ENCODE measurements at places on chromosomes 16 and 17.

DNA sequence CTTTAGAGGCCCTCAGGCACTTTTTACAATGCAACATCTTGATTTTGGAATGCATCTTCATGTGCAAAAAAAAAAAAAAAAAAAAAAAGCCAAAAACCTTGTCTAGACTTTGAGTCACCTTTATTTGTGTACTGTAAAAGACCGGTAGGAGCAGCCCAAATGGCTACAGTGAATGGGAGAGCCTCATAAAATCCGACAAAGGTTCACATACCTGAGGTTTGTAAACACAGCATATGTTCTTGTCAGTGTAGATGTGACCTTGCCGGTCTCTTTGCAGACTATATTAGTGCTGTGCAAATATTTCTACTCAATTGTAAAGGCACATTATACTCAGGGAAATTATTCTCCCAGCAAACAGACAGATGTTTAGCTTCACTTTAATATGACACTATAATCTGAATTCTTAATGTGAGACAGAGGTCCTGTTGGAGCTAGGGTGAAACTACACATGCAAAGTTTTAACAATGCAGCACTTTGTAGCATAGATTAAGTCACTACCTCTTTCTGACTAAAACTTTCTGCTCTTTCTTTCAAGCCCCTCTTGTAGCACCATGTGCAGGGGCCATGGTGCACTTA, 211.3 kb downstream of the CA10 start:
- no peak for DNase-seq

- DNase-seq = no peak
Measured at GRCh38 chr16:67071476-67072048, 38.2 kb upstream of the PHAF1 start.

GRCh38 chr16:2881783-2882649, 999 bp upstream of the FLYWCH2 start:
- DNase-seq = no peak

DNA sequence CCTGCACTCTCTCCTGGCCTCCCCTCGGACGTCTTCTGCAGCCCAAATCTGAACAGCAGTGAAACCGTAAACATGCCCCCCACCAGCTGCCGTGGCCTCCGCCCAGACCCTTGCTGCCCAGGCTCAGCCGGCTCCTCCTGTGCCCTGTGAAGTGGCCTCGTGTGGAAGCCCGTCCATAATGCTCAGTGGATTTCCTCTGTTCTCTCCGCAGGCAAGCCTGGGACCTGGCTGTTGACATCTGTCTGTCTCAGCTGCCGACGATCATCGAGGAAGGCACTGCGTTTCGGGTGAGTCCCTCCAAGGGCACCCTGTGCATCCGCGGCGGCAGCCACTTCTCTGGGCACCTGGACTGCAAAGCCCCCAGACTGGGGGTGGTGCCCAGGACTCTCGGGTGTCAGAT, 153.9 kb upstream of the CHMP6 start:
- no peak for DNase-seq

- no peak for DNase-seq
Measured at GRCh38 chr17:30232015-30232823, 3.3 kb downstream of the SLC6A4 start.

DNA sequence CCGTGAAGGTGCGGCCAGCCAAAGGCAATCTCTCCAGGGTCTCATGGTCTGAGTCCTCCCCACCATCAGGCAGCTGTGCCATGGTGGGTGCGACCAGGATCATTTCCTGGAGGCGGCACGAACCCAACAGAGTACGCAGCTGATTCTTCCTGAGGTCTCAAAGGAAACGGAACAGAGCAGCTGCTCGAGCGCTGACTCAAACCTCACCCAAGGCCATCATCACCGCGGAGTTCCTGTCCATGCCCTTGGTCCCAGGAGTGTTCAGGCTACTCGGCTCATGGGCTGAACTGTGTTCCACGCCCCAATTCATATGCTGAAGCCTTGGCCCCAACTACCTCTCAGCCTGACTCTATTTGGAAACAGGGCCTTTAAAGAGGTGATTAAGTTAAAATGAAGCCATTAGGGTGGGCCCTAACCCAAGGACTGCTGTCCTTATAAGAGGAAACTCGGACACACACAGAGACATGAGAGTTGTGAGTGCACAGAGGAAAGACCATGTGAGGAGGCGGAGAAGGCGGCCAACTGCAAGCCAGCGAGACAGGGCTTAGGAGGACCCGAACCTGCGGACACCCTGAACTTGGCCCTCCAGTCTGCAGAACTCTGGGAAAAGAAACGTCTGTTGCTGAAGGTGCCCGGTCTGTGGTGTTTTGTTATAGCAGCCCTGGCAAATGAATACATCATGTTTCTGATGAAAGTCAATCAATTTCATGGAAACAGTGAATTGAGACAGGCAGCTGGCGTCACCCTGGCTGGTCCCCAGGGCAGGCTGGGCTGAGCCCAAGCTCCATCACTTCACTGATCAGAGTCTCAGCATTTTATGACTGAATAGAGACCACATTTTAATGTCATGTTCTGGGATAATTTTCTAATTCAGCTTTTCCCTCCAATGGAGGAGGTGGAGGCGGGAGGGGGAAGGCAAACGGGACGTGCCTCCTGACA, 13.7 kb downstream of the MXRA7 start:
- no peak for DNase-seq

- DNase-seq = no peak
Measured at GRCh38 chr17:37813751-37814150, 68.9 kb upstream of the HNF1B start.

GRCh38 chr16:78292086-78292843, 192.8 kb downstream of the WWOX start:
- no peak for DNase-seq

GRCh38 chr17:36131421-36131820, 27.8 kb downstream of the CCL4 start:
- no peak for DNase-seq

- DNase-seq = no peak
Measured at GRCh38 chr16:19430345-19430744, 12.7 kb downstream of the TMC5 start.

- no peak for DNase-seq
Measured at GRCh38 chr17:438191-438590, 85.6 kb upstream of the RPH3AL start.

DNA sequence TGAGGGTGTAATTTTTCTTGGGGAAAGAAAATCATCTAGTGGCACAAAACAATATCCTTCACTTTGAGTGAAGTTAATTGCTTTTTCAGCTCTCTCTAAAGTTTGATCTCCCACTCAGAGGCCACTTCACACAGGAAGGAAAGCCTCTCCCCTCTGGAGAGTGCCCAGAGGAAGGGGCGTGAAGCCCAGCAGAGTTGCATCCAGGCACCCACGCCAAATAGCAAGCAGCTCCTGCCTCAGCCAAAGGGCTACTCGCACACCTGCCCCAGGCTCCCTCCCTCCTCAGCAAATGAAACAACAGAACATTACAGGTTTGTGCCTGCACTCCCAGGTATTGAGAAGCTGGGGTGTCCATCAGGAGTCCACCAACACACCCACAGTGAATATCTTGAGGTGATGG, 183.0 kb upstream of the RPL38 start:
- DNase-seq = no peak

- DNase-seq = no peak
Measured at GRCh38 chr17:83200231-83200699, 120.9 kb downstream of the METRNL start.

- no peak for DNase-seq
Measured at GRCh38 chr16:86881861-86882273, 303.5 kb downstream of the FOXL1 start.

DNA sequence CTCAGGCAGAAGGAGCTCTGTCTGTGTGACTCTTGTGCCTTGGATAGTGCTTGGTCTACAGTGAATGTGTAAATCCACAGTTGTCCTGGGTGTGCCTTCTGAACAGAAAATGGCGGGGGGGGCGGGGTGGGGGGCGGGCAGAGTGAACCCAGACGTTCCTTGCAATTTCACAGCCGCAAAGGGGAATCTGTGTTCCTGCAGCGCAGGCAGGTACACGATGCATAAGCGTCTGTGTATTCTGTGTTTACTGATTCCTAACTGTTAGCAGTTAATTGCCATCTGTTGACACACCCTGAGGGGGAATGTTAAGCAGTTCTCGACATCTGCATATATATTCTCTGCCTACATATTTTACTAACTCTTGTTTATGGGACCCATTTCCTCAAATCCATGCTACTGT, 123.5 kb upstream of the ZFHX3 start:
- no peak for DNase-seq

DNA sequence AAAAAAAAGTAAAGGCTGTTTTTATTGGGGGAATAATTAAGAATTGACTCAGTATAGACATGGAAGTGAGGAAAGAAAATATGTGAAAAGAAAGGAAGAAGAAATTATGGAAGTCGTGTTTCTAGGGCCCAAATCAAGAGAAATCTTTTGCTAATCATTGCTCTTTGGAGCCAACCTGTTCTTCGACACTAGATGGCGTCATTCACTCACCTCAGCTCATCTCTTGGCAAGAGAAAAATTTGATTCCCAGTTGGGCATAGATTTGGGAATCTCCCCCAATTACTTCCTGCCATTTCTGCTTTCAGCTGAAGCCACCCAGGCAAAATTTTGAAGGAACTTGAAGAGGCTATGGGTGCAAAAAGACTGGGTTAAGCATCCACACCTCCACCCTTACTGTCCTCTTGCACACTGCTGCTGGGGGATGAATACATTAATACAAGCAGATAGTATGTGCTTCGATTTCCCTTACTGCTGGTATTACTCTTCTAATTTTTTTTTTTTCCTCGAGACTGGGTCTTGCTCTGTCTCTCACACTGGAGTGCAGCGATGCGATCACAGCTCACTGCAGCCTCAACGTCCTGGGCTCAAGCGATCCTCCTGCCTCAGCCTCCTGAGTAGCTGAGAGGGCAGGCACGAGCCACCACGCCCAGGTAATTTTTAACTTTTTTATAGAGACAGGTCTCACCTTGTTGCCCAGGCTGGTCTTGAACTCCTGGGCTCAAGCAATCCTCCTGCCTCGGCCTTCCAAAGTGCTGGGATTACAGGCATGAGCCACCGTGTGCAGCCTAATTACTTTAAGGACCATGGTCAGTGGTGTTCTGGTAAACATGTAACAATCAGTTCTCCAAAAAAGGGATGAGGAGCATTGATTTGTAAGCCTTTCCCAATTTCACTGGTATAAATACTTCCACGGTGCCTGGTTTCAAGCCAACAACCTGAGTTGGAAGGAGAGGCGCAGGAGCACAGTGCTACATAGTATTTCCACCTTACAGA, 13.5 kb downstream of the PSMD7 start:
- no peak for DNase-seq

DNA sequence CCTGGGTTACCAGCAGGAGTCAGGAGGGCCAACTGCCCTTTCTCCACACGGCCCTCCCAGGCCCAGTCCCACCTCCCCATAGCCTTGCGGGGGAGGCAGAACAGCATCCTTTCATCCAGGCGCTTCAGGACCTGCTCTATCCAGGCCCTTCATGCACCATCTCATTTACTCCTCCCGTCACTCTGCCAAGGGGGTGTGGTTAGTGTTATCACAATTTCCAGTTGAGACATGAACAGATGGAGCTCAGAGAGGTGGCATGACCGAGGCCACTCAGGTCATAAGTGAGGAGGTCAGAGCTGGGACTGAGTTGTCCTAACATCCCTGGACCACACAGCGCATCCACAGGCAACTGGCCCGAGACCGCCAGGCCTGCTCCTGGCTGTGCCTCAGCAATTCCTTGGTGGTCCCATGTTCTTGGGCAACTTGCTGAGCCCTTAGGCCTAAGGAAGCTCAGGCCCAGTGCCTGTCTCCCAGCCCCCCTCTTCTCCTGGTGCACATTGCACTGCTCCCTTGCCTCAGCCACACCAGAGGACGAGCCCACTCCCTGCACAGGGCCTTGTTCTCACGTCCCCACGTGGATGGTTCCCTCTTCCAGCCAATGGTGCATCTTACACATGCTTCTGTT, 23.8 kb downstream of the C17orf100 start:
- no peak for DNase-seq

GRCh38 chr16:74183601-74184360, 112.8 kb upstream of the PSMD7 start:
- no peak for DNase-seq

GRCh38 chr16:89602273-89602951, 11.0 kb upstream of the DPEP1 start:
- no peak for DNase-seq

DNA sequence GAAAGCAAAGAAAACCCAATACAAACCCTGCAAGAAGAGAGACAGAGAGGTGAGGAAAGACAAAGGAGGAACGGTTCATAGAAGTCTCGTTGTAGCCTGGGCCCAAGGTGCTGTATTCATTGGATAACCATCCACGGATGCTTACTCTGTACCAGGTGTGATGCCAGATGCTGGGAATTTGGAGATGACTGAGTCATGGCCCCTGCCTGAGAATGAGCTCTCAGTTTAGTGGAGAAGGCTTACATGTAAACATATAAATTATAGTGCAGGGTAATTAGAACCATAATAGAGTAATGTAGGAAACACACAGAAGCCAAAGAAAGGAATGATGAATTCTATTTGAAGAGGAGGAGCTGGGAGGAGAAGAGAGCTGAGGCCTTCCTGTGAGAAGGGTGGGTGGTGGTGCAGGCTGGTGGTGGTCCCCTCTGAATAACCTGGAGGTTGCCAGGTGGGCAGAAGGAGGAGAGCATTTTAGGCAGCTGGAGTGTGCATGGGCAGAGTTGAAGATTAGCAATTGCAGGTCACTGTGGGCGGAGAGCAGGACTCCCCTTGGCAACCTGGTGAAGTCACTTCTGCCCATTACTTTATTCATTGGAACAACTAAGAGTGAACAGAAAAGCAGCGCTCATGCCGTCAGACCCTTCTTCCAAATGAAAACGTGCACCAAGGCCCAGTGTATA, 7.7 kb upstream of the ZG16 start:
- no peak for DNase-seq

- no peak for DNase-seq
Measured at GRCh38 chr16:73054498-73054812, 6.5 kb upstream of the ZFHX3 start.

- DNase-seq = no peak
Measured at GRCh38 chr17:27502526-27503324, 46.5 kb downstream of the KSR1 start.

DNA sequence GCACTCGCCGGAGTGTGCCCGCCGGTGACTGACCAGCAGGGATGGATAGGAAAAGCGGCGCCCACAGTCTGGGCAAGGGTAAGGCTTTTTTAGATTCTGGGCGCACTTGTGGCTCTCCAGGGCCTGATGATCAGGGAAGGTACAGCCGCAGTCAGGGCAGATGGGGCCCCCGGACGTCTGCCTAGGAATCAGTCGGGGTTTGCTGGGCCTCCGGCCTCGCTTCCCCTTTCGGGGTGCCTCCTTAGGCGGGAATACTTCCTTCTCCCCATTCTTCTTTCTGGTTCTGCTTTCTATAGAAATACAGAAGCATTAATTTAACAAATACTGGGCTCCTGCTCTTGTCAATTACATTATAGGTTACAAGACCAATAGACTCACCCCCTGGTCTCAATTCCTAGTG, 5.0 kb downstream of the ZNF689 start:
- DNase-seq = no peak

DNA sequence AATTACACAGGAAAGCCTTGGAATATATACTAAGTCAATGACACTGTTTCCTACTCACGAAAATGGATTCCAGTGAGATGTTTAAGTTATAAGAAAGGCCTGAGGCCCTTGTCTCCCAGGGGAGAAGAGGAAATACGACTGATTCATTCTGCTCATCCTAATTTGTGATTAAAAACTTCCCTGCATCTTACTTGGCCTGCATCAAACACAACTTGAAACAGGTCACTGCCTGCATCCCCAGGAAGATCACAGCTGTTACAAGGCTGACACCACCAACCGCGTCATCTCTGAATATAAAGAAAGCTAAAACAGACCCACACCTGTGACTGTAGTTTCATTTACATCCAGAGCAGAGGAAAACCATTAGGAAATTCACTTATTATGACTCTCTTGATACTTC, 121.9 kb downstream of the DNAH3 start:
- no peak for DNase-seq
